ENCODE measurements at places on chromosomes 7 and 10. TPM values are rescaled to one million over a fixed set of nuclear protein-coding genes. Genes with fewer than 3 reads are reported as not detected.

RADIL gene
- total RNA-seq: 0.47 TPM

TMEM229A gene
- not detected for total RNA-seq

MINDY4 gene
- 5.6 TPM for total RNA-seq

LIPF gene
- total RNA-seq: not detected

FRMPD2 gene
- total RNA-seq: 0.05 TPM

RTKN2 gene
- 0.27 TPM for total RNA-seq

ENO4 gene
- total RNA-seq: not detected

C10orf143 gene
- total RNA-seq: not detected

ANLN gene
- total RNA-seq: 128 TPM

TRPV6 gene
- total RNA-seq: not detected

PGAM1 gene
- total RNA-seq: 564 TPM

PRKAR2B gene
- total RNA-seq: 56.7 TPM

SLC35G1 gene
- 2.9 TPM for total RNA-seq

DIP2C gene
- total RNA-seq: 6.2 TPM

ASB13 gene
- 16.9 TPM for total RNA-seq

FGFBP3 gene
- 0.33 TPM for total RNA-seq

HOXA3 gene
- total RNA-seq: 11.0 TPM

MEST gene
- 1.0 TPM for total RNA-seq

GJD4 gene
- total RNA-seq: not detected

NDUFB2 gene
- 653 TPM for total RNA-seq

STEAP4 gene
- total RNA-seq: not detected

ADRA2A gene
- under 0.01 TPM for total RNA-seq
